ENCODE measurements at places on chromosomes 1 and 21.
A peak's percentile ranks its signal among the peaks of the same experiment; 100 is the strongest.

DNA sequence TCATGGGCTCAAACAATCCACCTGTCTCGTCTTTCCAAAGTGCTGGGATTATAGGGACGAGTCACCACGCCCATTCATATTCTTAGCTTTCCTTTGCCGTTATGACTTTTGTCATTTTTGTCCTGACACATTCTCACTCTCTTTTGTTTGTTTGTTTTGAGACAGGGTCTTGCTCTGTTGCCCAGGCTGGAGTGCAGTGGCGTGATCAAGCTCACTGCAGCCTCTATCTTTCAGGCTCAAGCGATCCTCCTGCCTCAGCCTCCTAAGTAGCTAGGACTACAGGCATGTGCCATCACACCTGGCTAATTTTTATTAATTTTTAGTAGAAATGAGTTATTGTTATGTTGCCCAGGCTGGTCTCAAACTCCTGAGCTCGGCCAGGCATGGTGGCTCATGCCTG, 11.8 kb upstream of the MED18 start:
- no peak for DNase-seq

GRCh38 chr1:99829269-99829668, 20.9 kb upstream of the AGL start:
- DNase-seq, result no peak

- peak; percentile 81 for DNase-seq
Measured at GRCh38 chr21:31426235-31426797, 82.3 kb upstream of the TIAM1 start.

DNA sequence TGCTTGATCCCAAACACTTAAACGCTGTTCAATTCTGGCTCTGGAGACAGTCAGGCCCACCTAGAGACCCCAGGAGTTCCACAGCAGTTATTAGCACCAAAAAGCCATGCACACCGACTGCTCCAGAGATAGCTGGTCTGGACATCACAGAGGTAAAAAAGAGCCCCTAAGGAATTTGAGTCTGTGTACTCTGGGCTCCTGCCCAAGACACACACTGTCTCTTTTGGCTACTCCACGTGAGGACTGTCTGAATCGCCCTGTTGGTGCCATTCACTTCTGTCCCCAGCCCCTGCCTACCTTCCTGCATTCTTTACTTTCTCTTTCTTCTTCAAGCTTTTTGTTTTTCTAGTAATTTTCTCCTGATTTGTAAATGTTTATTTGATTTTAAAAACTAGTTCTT, 197.4 kb downstream of the ADGRL2 start:
- peak; percentile 14 for DNase-seq

GRCh38 chr1:1835546-1835945, 55.3 kb downstream of the GNB1 start:
- no peak for DNase-seq

DNA sequence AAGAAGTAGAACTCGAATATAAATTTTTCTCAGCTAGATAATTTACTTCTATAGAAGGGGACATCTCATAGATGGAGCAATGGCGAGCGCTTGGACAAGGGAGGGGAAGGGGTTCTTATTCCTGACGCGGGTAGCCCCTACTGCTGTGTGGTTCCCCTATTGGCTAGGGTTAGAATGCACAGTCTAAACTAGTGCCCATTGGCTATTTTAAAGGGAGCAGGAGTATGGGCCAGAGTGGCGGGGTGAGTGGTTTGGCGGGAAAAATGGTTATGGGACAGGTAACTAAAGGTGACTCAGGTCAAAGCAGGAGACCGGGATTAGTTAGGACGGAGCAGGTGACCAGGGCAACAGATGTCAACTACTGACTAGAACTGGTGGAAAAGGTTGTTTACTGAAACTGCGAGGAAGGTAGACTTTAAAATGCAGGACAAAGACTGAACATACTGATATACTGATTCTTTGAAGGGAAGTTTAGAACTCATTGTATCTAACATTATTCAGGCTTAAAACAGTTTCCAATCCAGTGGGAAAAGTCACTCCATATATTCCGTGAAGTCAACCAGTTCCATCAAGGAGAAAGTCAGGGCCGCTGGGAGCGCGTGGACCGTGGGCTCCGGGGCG, 940 bp upstream of the ATAD3A start:
- peak; percentile 13 for DNase-seq

DNA sequence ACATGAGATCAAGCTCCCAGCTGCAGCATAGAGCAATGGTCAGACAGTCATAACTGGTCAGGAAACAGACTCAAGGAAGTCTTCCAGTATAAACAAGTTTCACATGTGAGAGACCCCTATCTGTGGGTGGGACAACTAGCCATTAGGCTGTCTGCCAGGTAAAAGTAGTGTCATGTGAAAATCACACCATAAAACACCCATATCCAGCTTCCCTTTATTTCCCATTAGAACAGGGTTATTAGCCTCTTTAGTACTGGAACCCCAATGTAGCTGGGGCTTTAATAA, 426.7 kb downstream of the KCNT2 start:
- DNase-seq, result no peak

DNA sequence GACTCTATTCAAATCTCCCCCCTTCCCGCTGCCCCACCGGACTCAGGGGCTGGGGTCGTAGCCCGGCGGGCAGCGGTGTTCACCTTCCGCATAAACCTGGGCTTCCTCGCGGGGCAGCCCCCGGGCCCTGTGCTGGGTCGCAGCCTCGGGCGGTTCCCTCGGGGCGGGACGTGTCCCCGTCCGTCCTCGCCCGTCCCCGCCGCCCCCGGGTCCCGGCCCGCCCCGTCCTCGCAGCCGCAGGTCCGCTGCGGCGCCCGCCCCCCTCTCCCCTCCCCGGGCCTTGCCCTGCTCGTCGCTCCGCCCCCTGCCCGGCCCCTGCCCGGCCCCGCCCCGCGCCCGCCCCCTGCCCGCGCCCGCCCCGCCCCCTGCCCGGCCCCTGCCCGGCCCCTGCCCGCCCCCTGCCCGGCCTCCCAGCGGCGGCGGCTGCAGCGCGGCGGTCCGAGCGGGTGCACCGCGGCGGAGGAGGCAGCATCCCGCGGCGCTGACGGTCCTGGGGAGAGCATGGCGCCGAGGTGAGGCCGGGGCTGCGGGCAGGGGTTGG, at the start of gene COL18A1:
Gene COL18A1 (plus strand): TSS at position 436 of the 541 bp plus-strand sequence. CDS start 66 bp downstream, at position 502.
- peak; percentile 28 for DNase-seq

GRCh38 chr1:35505911-35506798, 51.0 kb downstream of the KIAA0319L start:
- peak; percentile 61 for DNase-seq

DNA sequence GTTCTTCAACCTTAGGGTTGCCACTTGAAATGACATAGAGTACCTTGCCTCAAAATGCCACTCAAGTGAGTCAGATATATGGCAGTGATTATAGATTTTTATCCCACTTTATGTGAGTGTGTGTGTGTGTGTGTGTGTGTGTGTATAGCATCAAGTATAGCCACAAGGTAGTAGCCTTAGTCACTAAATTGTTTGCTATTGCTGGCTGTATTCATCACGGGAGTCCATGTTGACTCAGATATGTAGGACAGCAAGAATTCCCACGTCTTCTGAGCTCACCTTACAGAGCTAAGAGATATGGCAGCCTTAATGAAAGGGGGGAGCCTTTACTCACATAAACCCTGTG, 9.3 kb downstream of the ETS2 start:
- peak; percentile 58 for DNase-seq

GRCh38 chr1:182217071-182217470, 155.6 kb upstream of the ZNF648 start:
- DNase-seq, result peak; percentile 63

- no peak for DNase-seq
Measured at GRCh38 chr1:101316256-101316655, 79.4 kb downstream of the S1PR1 start.

GRCh38 chr1:58811303-58811702, 27.5 kb upstream of the JUN start:
- no peak for DNase-seq

GRCh38 chr1:30687886-30688285, 35.5 kb downstream of the MATN1 start:
- no peak for DNase-seq

DNA sequence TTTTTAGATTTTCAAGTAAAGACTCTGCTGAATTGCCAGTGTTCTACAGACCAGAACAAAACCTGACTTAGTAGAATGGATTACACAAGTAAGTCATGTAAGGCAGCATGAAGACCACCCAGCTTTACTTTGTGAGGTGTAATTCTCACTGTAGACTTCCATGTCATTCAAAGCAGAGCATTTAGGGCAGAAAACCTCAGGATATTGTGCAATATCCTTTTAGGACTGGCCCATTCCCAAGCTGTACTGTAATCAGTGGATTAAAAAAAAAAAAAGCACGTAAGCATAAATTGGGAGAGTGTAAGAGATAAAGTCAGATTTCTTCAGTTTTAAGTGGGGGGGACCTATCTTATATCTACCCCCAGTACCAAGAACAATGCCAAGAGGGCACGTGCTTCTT, 380.5 kb upstream of the PRMT6 start:
- DNase-seq, result peak; percentile 86

DNA sequence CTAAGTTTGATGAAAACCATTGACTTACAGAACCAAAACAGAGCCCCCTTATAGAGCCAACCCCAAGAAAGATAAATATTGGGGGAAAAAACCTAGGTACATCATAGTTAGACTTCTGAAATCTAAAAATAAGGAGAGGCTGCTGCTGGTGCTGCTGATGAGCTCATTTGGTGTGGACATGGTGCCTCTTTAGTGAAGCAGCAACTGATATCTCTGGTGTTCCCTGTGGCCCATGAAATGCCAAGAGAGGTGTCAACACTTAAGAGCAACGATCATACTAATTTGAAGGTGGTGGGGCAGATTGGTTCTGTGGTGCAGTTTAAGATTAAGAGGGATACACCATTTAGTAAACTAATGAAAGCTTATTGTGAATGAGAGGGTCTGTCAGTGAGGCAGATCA, 35.9 kb downstream of the ST3GAL3 start:
- no peak for DNase-seq

Data from fibroblast of upper back skin (primary cell).